Glomerular endothelial cell (primary cell): ENCODE measurements at places on chromosomes 11 and 22. TPM values are rescaled to one million over a fixed set of nuclear protein-coding genes. Genes with fewer than 3 reads are reported as not detected.
A peak's percentile ranks its signal among the peaks of the same experiment; 100 is the strongest.

GRCh38 chr11:102393272-102393730 is 46.3 kb downstream of the BIRC2 start:
- DNase-seq, result no peak

DNA sequence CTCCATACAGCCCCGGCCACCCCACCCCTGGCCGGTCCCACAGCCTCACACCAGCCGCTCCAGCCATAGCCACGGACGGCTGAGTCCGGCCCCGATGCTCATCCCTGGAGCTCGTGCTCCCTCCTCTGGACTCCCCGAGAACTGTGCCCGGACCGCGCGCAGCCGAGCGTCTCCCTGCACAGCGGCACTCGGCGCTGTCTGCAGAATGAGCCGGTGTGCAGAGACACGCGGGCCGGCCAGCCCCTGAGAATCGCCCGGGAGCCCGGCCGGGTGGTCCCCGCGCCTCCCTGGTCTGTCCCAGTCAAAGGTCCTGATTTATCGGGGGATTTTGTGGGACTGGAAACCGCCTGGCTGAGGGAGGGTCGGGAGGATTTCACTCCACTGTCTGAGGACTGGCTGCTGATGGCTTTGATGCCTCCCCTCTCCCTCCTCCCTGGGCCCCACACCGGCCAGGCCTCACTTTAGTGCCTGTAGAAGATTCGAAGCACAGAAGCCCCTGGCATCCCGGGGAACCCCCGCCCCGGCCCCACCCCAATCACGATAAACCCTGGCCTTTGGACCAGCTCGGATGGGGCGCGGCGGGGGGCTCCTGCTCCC is 102.7 kb downstream of the BRD1 start:
- peak; percentile 7 for DNase-seq

GRCh38 chr22:36510384-36510783 is 3.5 kb upstream of the FOXRED2 start:
- no peak for DNase-seq

The LIF gene
- 16.6 and 25.2 TPM in 2 replicates for total RNA-seq

The CABP7 gene
- not detected in 2 replicates for total RNA-seq

The DCUN1D5 gene
- total RNA-seq, result 82.1 and 85.1 TPM in 2 replicates

The SCGB2A2 gene
- not detected in 2 replicates for total RNA-seq

The TPBGL gene
- total RNA-seq, result 1.3 and 1.6 TPM in 2 replicates

GRCh38 chr11:19753451-19754106 is 40.9 kb downstream of the NAV2 start:
- DNase-seq, result no peak

GRCh38 chr11:71304491-71304890 is 52.1 kb upstream of the SHANK2 start:
- DNase-seq, result no peak

DNA sequence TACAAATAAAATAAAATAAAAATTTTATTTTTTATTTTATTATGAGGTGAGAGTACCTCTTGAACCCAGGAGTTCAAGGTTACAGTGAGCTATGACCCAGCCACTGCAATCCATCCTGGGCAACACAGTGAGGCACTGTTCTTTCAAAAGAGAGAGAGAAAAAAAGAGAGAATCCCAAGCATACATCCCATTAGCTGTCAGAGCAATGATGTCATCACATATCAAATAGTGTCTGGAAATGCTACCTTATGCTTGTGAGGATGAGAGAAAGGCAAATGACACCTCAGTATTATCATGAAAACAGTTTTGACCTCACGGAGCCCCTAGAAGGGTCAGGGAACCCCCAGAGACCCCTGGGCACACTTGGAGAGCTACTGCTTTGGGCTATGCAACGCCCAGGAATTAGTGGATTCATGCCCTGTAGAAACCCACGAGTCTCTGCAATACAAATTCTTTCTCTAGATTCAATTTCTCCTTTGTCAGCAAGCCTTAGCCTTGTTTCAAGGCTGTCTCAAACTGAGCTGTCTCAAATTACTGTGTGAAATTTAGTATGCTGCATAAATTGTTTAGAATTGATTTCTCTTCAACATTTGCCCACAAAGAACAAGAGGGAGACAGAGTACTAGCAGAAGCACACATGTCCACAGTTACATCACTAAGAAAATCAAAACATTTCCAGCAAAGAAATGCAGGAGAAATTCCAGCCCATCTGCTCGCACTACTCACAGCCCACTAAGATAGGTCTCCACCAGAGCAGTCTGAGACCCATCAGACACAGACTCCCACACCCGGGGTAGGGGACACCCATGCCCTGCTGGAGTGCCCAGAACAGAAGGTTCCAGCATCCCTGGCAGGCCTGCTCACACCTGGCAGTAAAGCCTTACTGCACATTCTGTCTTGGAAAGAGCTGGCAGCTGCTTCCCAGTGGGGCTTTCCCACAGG is 18.1 kb downstream of the DGCR2 start:
- DNase-seq, result no peak

- DNase-seq, result no peak
Measured at GRCh38 chr11:82315093-82315492, 418.6 kb downstream of the FAM181B start.

DNA sequence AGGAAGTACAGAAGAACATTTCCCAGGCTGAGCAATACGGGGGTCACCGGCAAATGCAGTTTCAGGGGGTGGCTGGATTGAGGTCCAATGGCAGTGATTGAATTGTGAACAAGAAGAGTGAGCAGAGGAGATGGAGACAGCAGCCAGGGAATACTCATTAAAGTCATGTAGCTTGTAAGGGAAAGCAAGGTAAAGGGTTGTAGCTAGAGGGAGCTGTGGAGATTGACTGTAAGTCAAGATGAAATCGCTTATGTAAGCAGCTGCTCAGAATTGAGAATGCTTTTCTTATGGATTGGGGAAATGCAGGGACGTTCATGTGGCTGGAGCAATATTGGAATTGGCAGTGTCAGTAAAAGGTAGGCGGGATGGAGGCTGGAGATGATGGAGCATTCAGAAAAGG is 111.4 kb upstream of the TBCEL start:
- DNase-seq, result peak; percentile 3

GRCh38 chr11:25838918-25839625 is 492.9 kb upstream of the ANO3 start:
- no peak for DNase-seq

GRCh38 chr22:49574881-49575702 is 252.6 kb downstream of the BRD1 start:
- no peak for DNase-seq

The PARVG gene
- not detected in 2 replicates for total RNA-seq

DNA sequence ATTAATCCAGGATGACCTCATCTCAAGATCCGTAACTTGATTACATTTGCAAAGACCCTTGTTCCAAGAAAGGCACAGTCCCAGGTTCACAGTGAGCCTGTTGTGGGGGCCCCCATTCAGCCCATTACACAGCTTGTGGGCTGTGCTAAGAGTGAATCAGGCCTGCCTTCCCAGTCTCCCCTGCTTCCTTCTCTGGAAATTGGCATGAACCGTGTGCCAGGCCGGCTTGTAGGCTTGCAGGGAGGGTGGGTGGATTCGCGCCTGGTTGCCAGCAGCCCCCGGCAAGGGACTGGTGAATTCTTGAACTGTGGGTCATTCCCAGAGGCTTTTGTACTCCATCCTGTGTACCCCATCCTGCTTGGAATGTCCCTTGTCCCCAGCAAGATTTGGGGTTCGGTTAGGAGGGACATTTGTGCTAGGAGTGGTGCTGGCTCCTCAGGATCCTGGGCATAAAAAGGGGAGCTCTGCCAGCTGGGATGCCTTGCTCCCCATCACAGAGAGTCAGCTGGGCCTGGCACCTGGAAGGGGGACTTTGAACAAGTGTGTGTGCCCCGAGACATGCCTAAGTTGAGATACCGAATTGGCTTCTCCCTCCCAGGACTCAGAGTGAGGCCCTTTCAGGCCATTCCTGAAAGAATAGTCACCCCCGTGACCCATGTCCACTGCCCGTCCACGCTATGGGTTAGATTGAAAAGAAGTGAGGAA is 818.2 kb downstream of the BRD1 start:
- no peak for DNase-seq

The FAM227A gene
- total RNA-seq, result 1.9 and 3.3 TPM in 2 replicates

GRCh38 chr11:120632579-120632978 is 121.0 kb downstream of the GRIK4 start:
- no peak for DNase-seq

- DNase-seq, result no peak
Measured at GRCh38 chr11:63998558-63999348, 12.5 kb downstream of the OTUB1 start.

The E2F8 gene
- total RNA-seq, result 0.53 and 2.3 TPM in 2 replicates

DNA sequence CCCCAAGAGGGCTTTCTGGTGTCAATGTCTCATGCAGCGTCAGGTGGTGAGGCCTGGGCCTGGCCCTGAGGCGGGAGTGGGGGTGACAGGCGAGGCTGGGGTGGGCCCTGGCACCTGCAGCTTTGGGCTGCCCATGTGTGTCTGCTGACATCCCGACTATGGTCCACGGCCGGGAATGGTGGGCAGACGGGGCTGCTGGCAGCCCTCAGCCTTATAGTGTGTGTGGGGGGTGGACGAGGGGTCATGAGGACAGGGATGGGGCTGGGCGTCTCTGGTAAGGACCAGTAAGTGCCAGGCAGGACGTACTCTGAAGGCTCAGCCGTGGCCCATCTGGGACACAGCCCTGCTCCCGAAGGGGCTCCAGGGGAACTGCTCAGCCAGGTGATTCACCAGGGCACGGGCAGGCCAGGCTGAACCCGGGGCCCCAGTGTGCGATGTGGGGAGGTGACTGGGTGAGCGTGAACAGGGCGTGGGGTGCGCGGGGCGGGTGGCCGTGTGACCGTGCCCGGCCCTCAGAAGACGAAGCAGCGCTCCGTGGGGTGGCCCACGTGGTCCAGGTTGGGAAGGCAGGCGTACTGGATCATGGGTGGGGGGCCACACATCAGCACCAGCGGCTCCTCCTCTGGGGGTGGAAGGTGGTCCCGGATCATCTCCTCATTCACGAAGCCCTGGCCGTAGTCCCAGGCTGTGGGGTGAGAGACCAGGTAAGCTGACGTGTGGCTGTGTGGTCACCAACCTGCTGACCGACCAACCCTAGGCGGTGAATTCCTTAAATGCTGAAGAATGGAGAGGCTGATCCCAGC is 4.8 kb upstream of the POLDIP3 start:
- no peak for DNase-seq

GRCh38 chr11:79503028-79503427 is 62.2 kb upstream of the TENM4 start:
- no peak for DNase-seq

The NLRP14 gene
- total RNA-seq, result 0.10 TPM in 1 of 2 replicates, not detected in the other

GRCh38 chr11:130581646-130582045 is 133.2 kb downstream of the ADAMTS15 start:
- DNase-seq, result no peak

The KLHDC7B gene
- total RNA-seq, result not detected in 2 replicates

GRCh38 chr11:36022882-36023281 is 79.0 kb downstream of the LDLRAD3 start:
- DNase-seq, result no peak

The ENTHD1 gene
- total RNA-seq, result not detected in 2 replicates

DNA sequence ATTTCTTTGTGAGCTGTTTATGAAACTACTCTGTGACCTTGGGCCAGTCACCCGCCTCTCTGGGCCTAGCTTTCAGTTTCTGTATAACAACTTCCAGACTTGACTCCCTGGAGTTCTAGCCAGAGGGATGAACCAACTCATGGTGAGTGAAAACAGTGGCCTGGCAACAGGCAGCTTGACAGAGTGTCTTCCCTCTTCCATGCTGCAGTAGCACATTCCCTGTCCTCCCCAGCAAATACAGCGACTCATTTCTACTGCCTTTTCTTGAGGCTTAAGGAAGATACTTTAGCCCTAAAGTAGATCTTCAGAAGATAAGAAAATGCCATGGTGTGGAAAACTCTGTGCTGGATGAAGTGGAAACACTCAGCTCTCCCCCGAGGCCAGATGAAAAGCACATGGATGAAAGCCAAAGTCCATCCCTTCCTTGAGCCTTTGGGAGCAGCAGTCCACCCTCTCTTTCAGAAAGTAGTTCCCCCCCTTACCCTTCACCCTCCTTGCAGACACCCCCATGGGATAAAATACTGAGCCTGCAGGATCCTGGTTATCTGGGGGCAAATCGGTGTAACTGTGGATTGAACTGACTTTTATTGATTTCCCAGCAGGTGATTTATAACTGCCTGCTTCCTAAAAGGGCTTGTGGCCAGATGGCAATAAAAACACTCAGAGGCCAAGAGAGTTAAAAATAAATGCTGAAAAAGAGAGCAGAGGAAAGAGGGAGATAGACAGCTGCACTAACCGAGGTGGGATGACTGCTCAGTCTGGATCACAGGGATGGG is 24.1 kb downstream of the IRAG1 start:
- DNase-seq, result no peak

- DNase-seq, result no peak
Measured at GRCh38 chr11:47267876-47268275, 2.1 kb upstream of the MADD start.

DNA sequence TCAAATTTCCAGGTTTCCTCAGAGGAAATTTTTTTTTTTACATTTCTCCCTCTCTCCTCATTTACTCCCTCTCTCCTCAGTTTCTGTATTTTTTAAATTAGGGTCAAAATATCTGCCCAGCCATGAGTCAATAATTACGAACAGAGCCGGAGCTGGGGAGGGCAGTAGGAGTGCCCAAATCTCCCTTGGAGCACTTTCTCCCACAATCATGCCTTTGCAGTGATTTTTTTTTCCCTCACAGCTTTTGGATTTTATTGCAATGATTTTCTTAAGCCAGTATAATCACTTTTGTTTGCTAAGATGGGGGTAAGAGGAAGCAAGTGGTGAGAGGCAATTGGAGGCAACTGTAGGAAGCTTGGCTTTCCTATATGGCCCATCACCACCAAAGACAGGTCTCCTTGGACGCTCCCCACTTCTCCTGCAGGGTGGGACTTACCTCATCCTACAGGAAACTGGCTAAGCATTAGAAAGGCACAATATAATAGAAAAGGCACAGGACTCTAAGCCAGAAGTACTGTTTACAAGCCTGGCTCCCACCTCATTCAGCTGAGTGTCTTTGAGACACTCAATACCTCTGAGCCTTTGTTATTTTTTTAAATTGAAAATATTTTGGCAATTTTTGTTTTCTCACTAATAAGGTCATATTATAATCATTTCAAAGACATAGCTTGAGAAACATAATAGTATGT is 192.6 kb upstream of the PITPNB start:
- no peak for DNase-seq

- no peak for DNase-seq
Measured at GRCh38 chr11:130872102-130872501, 44.2 kb downstream of the SNX19 start.

- DNase-seq, result no peak
Measured at GRCh38 chr11:35142481-35143075, 3.6 kb downstream of the CD44 start.

GRCh38 chr22:24584871-24585411 is 7.9 kb downstream of the LRRC75B start:
- no peak for DNase-seq

DNA sequence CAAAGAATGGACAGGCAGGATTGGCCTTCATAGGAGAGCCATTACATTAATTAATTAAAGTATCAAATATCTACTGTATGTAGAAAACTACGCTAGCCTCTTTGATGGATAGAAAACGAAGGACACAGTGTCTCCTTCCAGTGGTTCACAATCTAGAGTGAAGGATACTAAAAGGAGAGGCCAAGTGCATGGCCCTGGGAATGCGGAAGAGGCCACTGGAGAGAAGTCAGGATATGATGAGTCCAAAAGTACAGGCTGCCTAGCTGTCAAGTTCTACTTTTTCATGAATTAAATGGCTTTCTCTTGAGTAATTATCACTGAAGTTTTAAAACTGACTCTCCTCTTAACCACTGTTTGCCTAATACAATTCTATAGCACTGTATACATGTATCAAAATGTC is 41.9 kb downstream of the ATG16L2 start:
- no peak for DNase-seq
